Stimulated activated CD4-positive, alpha-beta T cell treated with anti-CD3 and anti-CD28 coated beads, Interleukin-1b, Interleukin-23, amount 100 ng/mL, for 1 hour (primary cell): ENCODE measurements at places on chromosomes 5 and 9.

- DNase-seq = no peak
Observed at GRCh38 chr5:3599226-3600105, 3.8 kb downstream of the IRX1 start.

GRCh38 chr5:92580814-92581213 is 1000.2 kb downstream of the NR2F1-AS1 start:
- DNase-seq = no peak

- no peak for DNase-seq
Observed at GRCh38 chr5:104793031-104793754, 1230.6 kb upstream of the NUDT12 start.

DNA sequence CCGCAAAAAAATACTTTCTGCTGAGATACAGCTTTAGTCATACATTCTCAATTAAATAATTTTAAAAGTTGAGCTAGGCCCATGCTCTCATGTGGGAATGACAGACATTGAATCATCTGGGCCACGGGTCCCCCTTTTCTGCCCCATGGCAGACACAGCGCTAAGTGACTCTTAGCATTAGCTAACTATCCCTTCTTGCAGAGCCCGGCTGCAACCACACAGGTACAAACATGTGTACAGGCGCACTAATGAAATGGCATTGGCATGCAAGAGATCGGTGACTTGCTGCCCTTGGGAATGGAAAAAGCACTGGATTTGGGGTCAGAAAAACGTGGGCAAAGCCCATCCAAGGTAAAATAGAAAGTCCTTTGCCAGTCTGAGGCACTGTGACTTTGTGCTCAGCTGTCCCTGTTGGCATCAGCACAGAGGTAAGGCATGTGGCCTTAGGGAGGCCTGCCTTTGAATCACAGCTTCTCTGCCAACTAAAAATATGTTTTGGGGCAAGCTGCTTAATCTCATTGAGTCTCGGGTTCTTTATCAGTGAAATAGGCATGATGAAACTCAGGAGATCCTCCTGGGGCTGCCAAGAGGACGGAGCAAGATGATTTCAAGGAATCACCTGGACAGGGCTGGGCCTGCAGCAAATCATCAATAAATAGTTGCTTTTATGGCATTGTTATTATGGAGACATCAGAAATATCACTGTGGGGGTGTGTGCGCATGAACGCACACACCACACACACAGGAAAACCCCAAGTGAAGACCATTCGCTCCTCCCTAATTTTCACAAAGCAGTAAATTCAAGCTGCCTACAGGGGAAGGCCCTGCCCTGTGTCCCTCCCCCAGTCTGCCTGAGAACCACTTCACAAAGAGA is 54.2 kb downstream of the WHRN start:
- DNase-seq = no peak

DNA sequence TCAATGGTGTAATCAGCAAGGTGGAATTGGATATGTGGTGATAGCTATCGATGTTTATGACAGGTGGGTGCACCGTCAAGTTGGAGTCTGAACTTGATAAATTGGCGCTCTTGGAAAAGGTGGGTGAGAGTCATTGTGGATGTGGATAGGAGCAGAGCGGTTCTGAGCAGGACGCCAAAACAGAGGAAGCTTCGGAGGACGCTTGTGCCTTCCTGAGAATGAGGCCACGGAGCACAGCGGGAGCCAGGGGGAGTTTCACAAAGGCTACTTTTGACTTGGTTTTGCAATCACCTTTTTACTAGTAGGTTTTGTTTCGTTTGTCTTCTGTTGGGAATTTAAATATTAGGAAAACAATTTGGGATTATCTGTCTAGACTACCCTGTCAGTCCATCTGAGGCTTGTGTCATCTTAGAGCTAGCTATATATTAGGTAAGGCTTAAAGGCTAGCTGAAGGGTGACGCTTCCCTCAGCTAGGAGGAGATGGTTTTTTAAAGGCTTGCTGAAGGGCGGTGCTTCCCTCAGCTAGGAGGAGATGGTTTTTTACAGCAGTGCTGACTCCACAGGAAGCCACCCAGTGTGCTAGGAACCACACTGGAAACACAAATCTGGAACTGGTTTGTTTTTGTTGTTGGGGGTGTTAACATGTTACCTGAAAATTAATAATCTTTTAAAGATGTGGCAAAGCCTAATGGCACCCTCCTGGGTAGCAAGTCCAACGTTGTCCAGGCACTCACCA is 142.4 kb upstream of the IRX4 start:
- DNase-seq = no peak

- no peak for DNase-seq
Observed at GRCh38 chr9:81759680-81760215, 70.4 kb upstream of the TLE1 start.

DNA sequence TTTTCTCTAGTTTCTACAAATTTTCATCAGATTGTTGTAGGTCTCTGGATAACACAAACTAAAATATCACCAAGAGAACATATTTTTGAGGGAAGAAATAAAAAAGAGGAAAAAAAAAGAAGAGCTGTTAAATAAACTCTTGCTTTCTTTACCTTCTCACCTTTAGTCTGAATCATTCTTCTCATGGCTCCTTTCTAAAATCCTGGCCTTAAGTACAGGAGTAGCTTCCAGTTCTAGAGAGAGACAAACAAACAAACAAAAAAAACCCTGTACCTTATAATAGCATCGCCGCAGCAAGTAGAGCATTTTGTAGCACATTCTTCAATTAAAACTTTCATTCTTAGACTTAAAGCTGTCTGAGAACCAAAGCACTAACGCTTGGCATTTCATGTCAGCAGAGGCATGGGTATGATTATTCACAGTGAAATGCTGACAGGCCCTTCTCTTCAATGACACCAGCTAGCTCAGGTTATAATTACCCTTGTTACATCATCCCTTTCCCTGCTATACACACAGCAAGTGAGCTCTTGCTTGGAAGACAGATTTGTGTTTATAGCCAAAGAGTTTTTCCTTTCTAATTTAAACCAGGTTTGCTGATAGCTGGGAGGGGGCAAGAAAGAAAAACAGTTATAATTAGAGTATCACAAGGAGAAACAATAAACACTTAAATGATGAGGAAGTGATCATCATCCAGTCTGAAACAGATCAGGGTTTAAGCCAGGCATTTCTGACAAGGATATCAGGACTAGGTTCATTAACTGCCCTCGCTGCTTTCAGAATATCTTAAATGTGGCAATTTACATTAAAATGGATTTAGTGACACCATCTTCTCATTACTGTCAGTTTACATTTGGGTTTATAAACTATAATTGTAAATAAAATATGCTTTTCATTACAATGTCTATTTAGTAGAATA is 510.9 kb upstream of the ZNF608 start:
- DNase-seq = no peak

GRCh38 chr9:113587471-113588031 is 124.0 kb downstream of the RGS3 start:
- DNase-seq = no peak

DNA sequence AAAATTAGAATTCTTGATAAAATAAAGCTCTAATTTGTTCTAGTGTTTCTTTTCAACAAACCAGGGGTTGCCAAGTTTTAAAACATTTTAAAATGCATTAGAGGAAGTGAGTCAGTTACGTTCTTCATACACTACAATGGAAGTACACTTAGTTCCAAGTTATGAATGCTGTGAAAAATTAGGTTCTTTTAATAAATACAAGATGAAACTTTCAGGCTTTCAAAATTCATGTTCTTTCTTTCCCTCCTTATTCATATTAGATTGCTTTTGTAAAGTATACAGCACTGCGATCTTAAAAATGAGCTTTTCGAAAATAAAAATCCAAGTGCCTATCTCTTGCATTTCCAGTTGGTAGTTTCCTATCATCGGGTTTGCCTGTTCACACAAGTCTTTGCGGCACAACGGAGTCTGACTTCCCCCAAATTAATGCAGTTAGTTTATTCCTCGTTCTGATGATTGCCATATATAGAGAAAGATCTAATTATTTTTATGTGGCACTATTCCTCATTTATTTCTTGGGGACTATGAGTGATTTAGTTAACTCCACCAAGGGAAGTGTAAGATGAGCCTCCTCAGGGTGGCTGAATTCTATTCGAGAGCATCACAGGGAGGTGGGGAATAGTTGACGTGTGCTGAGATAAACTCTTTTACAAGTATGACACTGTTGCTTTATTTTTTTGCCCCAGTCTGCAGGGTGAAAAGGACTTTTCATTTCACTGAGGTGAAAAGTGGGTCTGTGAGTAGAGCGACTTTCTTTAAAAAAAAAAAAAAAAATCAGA is 238.2 kb downstream of the CD180 start:
- DNase-seq = no peak

GRCh38 chr5:1378866-1379659 is 34.2 kb upstream of the CLPTM1L start:
- no peak for DNase-seq

GRCh38 chr5:7754997-7755596 is 95.8 kb downstream of the CFAP90 start:
- DNase-seq = no peak

GRCh38 chr9:134011401-134011800 is 13.9 kb upstream of the BRD3OS start:
- no peak for DNase-seq

GRCh38 chr5:135707302-135707701 is 127.2 kb upstream of the SLC25A48 start:
- no peak for DNase-seq

GRCh38 chr5:137635521-137635921 is 100.4 kb downstream of the KLHL3 start:
- no peak for DNase-seq

- DNase-seq = no peak
Observed at GRCh38 chr9:16361118-16361517, 509.4 kb downstream of the BNC2 start.

- no peak for DNase-seq
Observed at GRCh38 chr5:34655354-34655991, 655 bp upstream of the RAI14 start.

GRCh38 chr5:135890296-135890695 is 5.3 kb downstream of the IL9 start:
- DNase-seq = no peak

- no peak for DNase-seq
Observed at GRCh38 chr9:21796768-21797167, 5.7 kb upstream of the MTAP start.

GRCh38 chr5:34898258-34898895 is 16.9 kb downstream of the RAD1 start:
- peak; percentile 33 for DNase-seq

DNA sequence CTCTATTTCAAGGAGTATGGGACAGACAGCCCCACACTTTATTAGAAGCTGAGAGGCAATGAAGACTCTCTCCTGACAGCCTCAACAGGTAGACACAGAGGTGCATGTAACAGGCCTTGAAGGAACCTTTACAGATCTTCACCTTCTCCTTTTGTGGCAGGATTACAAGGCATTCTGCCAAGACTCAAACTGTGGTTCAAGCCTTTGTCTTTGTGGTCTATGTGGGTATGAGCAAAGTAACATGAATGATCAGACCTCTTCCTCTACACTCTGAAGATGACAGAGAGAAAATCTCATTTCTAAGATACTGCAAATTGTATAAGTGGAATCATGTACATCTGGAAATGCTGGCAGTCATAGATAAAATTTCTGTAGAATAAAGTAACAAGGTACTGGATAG is 346.9 kb downstream of the CDH9 start:
- DNase-seq = no peak

GRCh38 chr9:130110166-130110565 is 56.5 kb downstream of the GPR107 start:
- DNase-seq = no peak

DNA sequence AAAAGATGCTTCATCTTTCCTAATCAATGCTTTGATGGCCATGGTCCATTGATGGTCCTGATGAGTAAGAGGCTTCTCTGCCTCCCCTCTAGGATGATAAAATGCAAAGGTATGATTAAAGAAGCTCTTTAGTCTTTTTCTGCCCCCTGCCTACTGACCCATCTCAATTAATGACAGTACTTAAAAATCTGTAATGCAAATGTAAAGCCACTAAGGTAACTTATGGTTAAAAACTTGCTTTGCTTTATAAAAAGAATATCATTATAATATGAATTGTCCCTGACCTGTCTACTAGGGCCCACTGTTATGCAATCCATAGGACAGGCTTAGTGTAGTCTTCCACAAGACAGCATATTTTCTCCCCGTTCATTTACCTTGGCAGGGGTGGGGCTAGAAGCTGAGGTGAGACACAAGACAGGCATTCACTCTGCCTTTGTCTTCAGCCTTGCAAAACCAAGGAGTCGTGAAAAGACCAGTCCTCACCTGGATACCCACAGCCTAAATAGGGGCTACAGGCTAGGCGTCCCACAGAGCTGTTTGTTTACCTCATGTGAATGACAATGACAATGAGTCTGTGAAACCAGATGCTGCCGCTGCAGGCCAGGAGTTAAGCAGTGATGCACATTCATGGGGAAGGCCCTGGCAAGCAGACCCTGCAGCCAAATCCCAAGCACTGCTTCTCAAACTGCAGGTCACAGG is 60.4 kb downstream of the BNC2 start:
- no peak for DNase-seq

GRCh38 chr9:110188991-110189390 is 19.0 kb downstream of the C9orf152 start:
- no peak for DNase-seq

- no peak for DNase-seq
Observed at GRCh38 chr5:16431490-16431889, 34.1 kb downstream of the ZNF622 start.

- DNase-seq = no peak
Observed at GRCh38 chr9:34328500-34328986, 525 bp downstream of the KIF24 start.

DNA sequence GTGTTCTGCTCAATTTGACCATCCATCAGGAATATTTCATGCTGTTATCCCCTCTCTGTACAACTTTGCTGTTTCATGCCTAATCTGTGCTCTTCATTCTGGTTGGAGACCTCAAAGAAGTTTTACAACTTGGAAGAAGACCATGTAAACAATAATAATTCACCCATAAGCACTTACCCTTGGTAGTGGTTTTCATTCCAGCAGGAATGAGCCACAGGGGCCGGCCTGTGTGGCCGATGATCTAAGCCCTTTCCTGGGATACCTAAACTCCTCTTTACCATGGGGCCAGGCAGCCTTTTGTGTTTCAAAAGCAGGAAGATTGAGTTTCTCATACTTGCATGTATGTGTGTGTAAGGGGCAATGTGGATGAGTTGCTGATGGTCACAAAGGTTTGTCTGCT is 165.0 kb downstream of the FGF1 start:
- no peak for DNase-seq

DNA sequence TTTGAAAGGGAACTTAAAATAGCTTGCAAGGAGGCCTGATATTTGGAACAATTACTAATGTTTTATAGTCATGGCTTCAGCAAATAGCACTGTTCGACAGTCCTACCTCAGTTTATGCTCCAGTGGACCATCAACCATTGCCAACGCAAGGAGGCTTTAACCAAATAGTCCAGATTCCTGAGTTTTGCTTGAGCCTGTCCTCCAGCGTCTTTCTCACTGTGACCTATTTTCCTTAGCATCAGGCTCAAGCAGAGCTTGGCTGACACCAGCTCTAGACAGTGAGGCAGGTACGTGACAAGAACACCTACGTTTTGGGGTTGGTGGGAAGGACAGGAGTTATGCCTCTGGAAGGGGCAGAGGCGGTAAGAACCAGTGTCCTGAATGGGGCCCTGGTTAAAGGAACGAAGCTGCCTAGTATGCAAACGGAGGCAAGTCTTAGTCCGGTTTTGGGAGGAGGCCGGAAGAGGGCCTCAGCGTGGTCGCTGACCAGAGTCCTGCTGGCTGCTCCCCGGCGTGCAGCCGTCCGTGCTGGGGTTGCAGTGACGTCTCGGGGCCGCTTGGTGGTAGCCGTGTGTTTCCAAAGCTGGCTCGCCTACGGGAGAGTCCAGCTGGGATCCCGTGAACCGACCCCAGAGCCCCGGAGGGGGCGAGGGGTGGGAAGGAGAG is 998 bp upstream of the FGF18 start:
- no peak for DNase-seq
